Sigmoid colon (tissue), 7 donors: ENCODE measurements at places on chromosomes 2 and 18. TPM values are rescaled to one million over a fixed set of nuclear protein-coding genes. Genes with fewer than 3 reads are reported as not detected.

- H3K27ac ChIP-seq = no peak overlapping the region
- H3K4me3 ChIP-seq = no peak overlapping the region
Observed at GRCh38 chr18:23539296-23539695, 36.0 kb downstream of the RMC1 start.

GRCh38 chr18:47931718-47932103 lies 1.3 kb upstream of the SMAD2 start:
- H3K36me3 ChIP-seq = no peaks in the 10 kb centered on the region
- no peak for DNase-seq
- peak overlapping the region; percentile 96 for H3K27ac ChIP-seq
- H3K4me3 ChIP-seq = peak overlapping the region; percentile 44

- H3K4me1 ChIP-seq = no peaks in the 10 kb centered on the region
- no peak for DNase-seq
- H3K4me3 ChIP-seq = no peak overlapping the region
- H3K27ac ChIP-seq = no peak overlapping the region
- no peaks in the 10 kb centered on the region for H3K27me3 ChIP-seq
Observed at GRCh38 chr2:224772494-224772893, 56.3 kb upstream of the CCDC195 start.

- no peak overlapping the region for H3K27ac ChIP-seq
- H3K36me3 ChIP-seq = no peaks in the 10 kb centered on the region
- no peak overlapping the region for H3K4me3 ChIP-seq
- DNase-seq = no peak
Observed at GRCh38 chr2:119718501-119719260, 39.7 kb downstream of the TMEM177 start.

- no peak for DNase-seq
- H3K27ac ChIP-seq = no peak overlapping the region
- H3K4me3 ChIP-seq = no peak overlapping the region
- no peaks in the 10 kb centered on the region for H3K4me1 ChIP-seq
- H3K27me3 ChIP-seq = no peaks in the 10 kb centered on the region
Observed at GRCh38 chr2:150555611-150556356, 68.3 kb upstream of the RND3 start.

DNA sequence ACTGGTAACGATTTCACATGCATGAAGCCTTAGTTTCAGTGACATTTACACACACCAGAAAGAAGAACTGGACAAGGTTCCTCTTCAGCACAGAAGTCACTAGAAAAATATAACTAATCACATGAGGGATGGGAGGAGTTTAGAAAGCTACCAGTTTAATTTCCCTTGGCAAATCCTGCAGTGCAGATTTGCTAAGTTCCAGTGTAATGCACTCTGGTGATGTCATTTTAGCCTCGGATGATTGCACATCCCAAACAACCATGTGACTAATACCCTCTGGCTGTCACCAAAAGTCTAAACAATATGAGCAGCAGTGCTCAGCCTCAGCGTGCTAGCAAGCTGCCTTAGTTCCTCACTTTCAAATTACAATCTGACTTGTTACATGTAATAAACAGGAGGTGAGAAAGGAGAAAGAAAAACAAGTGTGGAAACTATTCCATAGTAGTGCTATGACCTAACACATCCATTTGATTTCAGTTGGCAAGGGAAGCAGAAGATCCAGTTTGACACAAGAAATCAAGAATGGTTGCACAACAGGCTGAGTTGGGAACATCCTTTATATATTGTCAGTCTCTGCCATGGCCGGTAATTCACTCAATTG lies 35.3 kb upstream of the PPP1CB start:
- H3K4me1 ChIP-seq = peaks cover 17% of the 10 kb centered on the region
- DNase-seq = peak; percentile 87
- peak overlapping the region; percentile 72 for H3K27ac ChIP-seq
- no peaks in the 10 kb centered on the region for H3K36me3 ChIP-seq

DNA sequence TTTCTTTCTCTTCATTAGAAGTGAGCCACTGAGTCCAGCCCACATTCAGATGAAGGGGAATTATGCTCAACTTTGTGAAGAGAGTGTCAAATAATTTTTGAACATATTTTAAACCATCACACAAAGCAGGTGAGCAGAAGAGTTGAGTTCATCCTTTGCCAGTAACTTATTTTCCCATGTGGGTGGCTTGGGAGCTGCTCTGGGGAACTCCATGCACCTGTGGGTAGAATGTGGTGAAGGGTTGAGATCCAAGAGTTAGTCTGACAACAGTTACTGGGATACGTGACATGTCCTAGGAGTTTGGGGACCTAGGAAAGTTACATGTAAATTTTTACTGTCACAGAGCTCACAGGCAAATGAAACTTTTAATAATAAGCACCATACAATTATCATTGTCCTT lies 21.6 kb downstream of the MAPK4 start:
- no peaks in the 10 kb centered on the region for H3K27me3 ChIP-seq
- no peaks in the 10 kb centered on the region for H3K36me3 ChIP-seq
- no peaks in the 10 kb centered on the region for H3K4me1 ChIP-seq
- H3K27ac ChIP-seq = no peak overlapping the region

- H3K27me3 ChIP-seq = no peaks in the 10 kb centered on the region
- peaks cover 83% of the 10 kb centered on the region for H3K4me1 ChIP-seq
- no peak overlapping the region for H3K4me3 ChIP-seq
Observed at GRCh38 chr2:43269074-43269572, 42.7 kb upstream of the ZFP36L2 start.

GRCh38 chr18:29012883-29013465 lies 836.0 kb upstream of the CDH2 start:
- H3K27me3 ChIP-seq = no peaks in the 10 kb centered on the region
- no peaks in the 10 kb centered on the region for H3K4me1 ChIP-seq
- H3K36me3 ChIP-seq = no peaks in the 10 kb centered on the region
- H3K27ac ChIP-seq = no peak overlapping the region

DNA sequence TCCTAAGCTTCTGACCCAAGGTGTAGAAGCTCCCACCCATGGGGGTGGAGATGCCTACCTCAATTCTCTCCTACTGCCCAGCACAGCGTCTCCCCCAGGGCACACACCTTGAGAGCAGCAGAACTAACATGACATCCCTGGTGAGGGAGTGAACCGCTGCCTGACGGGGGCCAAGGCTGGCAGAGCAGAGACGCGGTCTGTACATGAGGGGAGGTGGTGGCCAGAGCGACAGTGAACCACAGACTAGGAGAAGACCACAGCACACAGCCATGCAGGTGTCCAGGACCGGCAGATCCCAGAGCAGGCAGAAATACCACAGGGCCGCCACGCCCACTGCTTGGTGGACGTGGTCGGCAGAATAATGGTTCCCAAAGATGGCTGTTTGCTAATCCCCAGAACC lies 40.4 kb downstream of the TFCP2L1 start:
- H3K4me3 ChIP-seq = no peak overlapping the region
- no peaks in the 10 kb centered on the region for H3K27me3 ChIP-seq
- H3K4me1 ChIP-seq = no peaks in the 10 kb centered on the region
- H3K36me3 ChIP-seq = no peaks in the 10 kb centered on the region
- no peak overlapping the region for H3K27ac ChIP-seq

DNA sequence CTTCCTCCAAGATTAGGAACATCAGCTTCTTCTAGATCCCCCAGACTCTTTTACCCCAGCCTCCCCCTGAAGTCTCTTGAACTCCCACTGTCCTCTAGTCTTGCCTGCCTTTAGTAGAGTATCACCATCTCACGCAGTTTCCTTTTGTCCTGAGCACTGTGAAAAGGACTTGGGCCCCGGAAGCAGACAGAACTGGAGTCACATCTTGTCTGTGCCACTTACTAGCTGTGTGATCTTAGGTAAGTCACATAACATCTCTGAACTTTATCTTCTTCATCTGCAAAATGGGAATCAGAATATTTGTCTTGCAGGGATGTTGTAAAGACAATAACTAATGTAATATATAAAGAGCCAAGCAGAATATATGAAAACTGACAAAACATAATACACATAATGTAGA lies 8.4 kb upstream of the TRABD2A start:
- peak; percentile 15 for DNase-seq
- peaks cover 5% of the 10 kb centered on the region for H3K4me1 ChIP-seq
- H3K27ac ChIP-seq = peak overlapping the region; percentile 53

- no peak for DNase-seq
- H3K36me3 ChIP-seq = no peaks in the 10 kb centered on the region
- H3K27ac ChIP-seq = no peak overlapping the region
- H3K4me3 ChIP-seq = no peak overlapping the region
Observed at GRCh38 chr2:99834426-99834825, 308.0 kb downstream of the AFF3 start.

DNA sequence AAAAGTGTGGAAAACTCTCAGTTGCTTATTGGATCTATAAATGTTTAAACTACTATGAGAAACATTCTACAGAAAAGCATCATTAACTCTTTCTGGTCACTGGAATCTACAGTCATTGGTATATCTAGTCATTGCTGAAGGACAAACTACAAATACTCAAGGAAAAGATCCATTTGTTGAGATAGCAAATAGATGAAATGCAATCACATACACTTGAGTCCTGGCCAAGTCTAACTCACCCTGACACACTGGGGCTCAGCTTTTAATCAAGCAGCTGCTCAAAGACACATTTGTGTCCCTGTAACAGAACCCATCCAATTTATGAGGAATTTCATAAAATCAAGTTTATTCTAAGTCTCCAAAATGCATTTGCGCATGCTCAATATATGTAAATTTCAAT lies 68.7 kb downstream of the CDH2 start:
- no peaks in the 10 kb centered on the region for H3K36me3 ChIP-seq
- peaks cover 5% of the 10 kb centered on the region for H3K4me1 ChIP-seq
- no peak for DNase-seq
- no peaks in the 10 kb centered on the region for H3K27me3 ChIP-seq
- no peak overlapping the region for H3K4me3 ChIP-seq

DNA sequence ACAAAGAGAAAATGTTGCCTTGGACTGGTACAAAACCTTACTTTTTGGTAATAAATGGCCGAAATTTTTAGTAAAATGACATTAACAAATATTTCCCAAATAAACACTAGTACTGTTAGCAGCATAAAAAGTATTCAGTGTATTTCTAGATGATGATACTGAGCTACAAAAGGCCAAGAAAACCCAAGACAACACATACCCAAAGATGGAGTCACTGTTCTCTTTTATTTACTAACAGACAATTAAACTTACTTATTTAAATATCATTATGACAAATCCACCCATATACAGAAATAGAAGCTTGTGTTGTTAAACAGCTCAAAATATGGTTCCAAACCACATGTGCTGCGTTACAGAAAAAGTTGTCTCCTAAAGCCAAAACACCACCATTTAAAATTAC lies 239.9 kb downstream of the ZEB2 start:
- no peaks in the 10 kb centered on the region for H3K36me3 ChIP-seq
- no peak overlapping the region for H3K4me3 ChIP-seq
- no peaks in the 10 kb centered on the region for H3K27me3 ChIP-seq
- H3K4me1 ChIP-seq = no peaks in the 10 kb centered on the region
- DNase-seq = no peak
- H3K27ac ChIP-seq = no peak overlapping the region

DNA sequence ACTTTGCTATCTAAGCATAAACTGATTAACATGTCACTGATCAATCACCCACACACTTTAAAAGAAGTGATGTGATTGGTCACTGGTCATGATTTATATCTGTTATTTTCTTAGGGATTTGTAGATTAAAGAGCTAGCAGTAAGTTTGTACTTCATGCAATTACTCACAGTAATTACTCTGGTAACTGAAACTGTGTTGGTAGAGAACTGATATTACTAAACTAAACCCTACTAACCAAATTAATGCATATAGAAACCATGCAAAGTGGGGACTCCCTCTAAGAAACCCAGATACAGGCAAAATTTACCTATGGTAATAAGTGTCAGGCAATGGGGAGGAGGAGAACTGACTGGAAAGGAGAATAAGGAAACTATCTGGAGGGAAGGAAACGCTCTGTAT lies 44.8 kb upstream of the C2orf15 start:
- H3K27me3 ChIP-seq = no peaks in the 10 kb centered on the region
- H3K4me1 ChIP-seq = no peaks in the 10 kb centered on the region
- no peaks in the 10 kb centered on the region for H3K36me3 ChIP-seq
- no peak overlapping the region for H3K4me3 ChIP-seq
- DNase-seq = no peak

The ONECUT2 gene
- total RNA-seq = not detected

The CYP26B1 gene
- total RNA-seq = 0.68 TPM

The DTNA gene
- 115 TPM for total RNA-seq

The AQP12A gene
- not detected for total RNA-seq

The RIT2 gene
- not detected for total RNA-seq

The PLGLB1 gene
- total RNA-seq = 9.3 TPM
